Metanephros (tissue), 2 donors: ENCODE measurements at places on chromosomes 12 and 14. TPM values are rescaled to one million over a fixed set of nuclear protein-coding genes. Genes with fewer than 3 reads are reported as not detected.

The FAM222A gene
- total RNA-seq, result 5.0 TPM

The MDP1 gene
- 14.4 TPM for total RNA-seq

The SIX4 gene
- total RNA-seq, result 11.9 TPM

The FAM186B gene
- total RNA-seq, result 0.47 TPM

The EID3 gene
- 4.8 TPM for total RNA-seq

The SLC17A8 gene
- 0.23 TPM for total RNA-seq

The KRAS gene
- 20.7 TPM for total RNA-seq

The MYH6 gene
- total RNA-seq, result 0.64 TPM

The OR6C70 gene
- not detected for total RNA-seq

The RFX4 gene
- total RNA-seq, result not detected

The ENDOU gene
- not detected for total RNA-seq

The KCNH3 gene
- 7.9 TPM for total RNA-seq

The JPH4 gene
- 6.2 TPM for total RNA-seq

The HOXC11 gene
- total RNA-seq, result 1.5 TPM

The INHBC gene
- 0.41 TPM for total RNA-seq

The ERP27 gene
- 14.0 TPM for total RNA-seq

The IQSEC3 gene
- total RNA-seq, result 2.9 TPM

The TMEM30B gene
- total RNA-seq, result 14.3 TPM

The FERMT2 gene
- total RNA-seq, result 147 TPM

The GPR135 gene
- 5.7 TPM for total RNA-seq

The DEGS2 gene
- 11.5 TPM for total RNA-seq
